Kidney capillary endothelial cell (primary cell): ENCODE measurements at places on chromosomes 1 and 21.

DNA sequence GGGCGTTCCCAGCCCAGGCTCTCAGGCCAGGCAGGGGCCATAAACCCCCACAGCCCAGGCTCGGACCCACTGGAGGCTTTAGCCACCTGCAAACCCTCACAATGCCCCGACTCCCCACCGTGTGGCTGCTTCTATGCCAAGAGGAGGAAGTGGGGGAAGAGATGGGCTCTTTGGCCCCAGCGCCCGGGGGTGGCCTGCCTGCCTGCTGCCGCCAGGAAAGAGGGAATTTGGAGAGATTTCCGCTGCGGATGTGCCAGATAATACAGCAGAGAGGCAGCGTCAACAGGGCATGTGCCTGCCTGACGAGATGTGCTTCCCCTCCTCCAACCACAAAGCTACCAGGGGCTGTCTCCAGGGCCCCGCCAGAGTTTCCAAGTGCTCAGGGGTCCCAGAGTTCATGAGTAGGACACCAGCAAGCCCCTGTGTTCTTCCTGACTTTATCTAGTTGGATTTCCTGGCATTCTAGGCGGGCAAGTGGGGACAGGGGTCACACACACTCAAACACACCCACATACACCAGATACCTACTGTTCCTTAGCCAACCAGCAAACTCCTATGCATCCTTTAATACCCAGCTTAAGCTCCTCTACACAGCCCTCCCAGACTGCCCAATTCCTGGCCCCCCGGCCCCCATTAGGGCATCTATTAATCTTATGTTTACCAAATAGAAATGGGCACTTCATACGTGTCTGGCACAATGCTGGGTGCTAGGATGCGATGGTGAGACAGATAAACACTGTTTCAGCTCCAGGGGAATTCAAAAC is 14.1 kb downstream of the EPHA2 start:
- peak; percentile 73 for DNase-seq

DNA sequence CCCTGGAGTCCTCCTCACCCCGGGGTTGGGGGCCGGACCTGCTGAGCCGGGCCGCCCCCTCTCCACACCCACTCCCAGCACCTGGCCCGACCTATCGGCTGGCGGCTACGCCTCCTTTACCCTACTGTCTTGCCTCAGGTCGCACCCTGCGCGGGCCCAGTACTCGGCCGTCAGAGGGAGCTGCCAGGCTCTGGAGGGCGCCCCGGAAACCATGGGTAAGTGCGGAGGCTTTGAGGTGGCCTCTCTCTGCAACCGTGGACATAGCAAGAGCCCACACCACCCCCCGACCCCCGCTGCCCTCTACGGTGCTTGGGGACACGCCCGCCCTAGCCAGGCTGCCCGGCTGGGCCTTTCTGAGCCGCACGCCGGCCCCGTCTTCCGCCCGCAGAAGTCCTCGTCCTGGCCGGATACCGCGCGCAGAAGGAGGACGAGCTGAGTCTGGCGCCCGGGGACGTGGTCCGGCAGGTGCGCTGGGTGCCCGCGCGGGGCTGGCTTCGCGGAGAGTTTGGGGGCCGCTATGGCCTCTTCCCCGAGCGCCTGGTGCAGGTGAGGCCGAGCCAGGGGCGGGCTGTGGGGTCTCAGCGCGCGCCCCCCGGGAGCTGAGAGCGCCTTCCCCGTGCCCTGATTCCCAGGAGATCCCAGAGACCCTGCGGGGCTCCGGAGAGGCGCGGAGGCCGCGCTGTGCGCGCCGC is at the start of gene SH3D21:
SH3D21 (plus strand) TSS at position 159 of the 692 bp plus-strand sequence; CDS start at position 212, 53 bp downstream.
- peak; percentile 36 for DNase-seq

- no peak for DNase-seq
These were observed 155.2 kb upstream of the KAZN start for GRCh38 chr1:14443164-14443787.

DNA sequence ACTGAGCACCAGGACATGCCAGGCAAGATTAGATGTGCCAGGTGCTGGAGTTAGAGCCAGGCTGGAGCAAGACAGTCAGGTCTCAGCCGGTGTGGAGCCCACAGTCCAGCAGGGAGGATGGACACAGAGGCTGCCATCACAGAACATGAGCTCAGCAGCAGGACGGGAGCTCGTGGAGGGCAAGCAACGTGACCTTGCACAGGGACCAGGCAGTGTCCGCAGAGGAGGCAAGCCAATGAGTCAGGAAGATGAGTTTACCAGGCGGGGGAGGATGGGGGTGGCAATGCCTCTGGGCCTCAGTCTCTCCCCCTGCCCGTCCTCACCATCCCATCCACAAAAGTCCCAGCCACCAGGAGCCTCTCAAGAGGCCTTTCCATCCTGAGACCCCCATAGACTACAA is 20.7 kb upstream of the ZC3H12A start:
- no peak for DNase-seq

- DNase-seq: no peak
These were observed 515.6 kb downstream of the NEGR1 start for GRCh38 chr1:71766748-71767147.

GRCh38 chr1:178344513-178345091 is 152.2 kb downstream of the CLEC20A start:
- peak; percentile 92 for DNase-seq

DNA sequence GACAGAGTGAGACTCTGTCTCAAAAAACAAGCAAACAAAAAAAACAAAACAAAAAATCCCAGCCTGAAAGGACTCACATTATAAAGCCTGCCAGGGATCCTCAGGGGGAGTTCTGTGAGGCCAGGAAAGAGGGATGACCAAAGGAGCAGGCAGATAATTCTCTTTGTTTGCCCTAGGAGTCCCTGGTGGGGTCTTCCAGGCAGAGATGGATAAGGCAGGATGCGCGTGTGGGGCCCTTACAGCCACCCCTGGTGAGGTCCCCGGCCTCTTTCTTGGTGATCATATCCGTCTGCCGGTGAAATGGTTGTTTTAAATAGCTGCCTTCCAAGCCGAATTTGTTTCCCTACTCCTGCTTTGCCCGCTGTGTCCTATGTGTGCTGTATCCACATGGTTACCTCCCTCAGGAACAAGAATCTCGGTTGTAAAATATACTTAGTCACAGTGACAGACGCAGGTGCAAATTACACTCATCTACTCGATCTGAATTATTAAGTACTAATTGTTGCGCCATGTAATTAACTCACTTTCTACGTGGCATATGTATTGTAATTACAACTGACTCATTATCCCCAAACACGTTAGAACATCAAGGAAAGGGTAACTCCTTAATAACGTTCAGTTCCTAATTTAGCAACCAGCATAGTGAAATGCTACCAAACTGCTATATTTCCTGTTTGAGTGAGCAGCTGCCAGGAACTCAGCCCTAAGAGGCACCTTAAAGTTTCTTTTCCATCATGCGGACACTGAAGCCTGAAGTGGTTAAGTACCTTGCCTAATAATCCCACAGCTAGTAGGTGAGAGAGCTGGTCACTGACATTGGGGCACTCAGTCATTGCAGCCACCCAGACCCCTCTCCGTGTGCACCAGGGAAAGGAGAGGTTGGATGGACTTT is 106.4 kb downstream of the ZSCAN20 start:
- DNase-seq: no peak

DNA sequence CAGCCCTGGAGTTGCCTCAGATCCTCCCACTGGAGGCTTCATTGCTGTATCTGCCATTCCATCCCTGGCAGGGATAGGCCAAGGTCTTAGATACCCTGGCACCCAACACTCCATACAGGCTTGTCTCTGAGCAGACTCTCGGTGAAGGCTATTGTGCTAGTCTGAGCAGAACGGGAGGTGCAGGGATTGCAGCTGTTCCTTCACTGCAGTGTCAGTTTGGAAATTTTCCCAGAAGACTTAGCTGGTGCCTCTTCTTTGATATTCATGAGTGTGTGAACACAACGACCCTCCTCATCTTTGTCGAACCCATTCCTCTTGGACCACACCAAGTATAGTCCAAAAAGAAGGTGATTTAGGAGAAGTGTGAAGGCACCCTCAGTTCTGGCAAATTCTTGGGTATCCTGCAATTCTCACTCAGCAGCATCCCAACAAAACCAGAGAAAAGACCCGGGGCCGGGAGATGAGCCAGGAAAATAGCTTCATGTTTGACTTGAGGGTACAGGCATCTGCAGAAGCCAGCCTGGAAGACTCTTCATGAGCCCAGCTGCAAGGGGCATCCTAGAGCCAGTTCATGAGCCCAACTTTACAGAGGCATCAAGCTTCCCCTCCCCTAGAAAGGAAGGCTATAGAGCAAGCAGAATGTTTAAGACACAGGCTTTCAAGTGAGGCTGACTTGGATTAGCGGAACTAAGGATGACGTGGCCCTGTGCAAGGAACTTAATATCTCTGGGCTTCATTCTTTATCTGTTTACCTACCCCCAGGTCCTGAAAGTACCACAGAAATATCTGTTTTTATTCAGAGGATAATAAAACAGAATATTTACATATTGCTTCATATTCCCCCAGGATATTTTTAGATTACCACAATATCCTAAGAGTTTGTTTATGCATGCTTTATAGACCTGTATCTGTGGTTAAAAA is 38.8 kb upstream of the HAO2 start:
- no peak for DNase-seq

DNA sequence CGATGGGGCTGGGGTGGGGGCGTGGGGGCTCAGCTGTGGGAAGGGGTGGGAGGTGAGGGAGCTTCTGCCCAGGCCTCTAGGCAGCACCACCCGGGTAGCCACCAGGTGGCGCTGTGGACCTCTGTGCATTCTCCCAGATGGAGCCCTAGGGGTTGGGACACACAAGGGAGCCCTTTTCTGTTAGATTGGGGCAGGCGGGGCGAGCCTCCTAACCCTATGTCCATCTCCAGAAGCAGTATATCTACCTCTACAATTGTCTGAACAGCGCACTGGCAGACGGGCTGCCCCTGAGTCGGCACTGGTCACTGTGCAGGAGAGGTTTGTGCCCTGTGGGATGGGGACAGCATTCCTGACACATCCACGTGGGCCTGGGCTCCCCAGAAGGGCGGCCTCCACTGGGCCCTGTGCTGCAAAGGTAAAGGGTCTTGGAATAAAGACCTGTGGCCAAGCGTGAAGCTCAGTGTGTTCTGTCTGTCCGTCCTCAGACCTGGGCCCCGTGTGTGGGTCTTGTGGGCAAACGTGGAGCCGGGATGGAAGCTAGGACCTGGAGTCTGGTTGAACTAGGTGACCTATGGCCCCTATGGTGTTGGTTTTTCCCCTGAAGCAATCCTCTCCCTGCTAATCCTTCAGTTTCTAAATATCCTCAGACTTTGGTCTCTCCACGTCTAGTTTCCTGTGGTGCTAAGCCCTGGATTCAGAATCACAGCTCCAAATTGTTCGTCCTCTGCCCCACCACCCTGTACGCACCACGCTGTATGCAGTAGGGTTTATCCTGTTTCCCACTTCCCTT is 4.4 kb upstream of the LGR6 start:
- peak; percentile 42 for DNase-seq
